Hematopoietic multipotent progenitor cell treated with erythropoietin and hydrocortisone succinate and interleukin-3 and kit ligand, for 15 days (in vitro differentiated cells): ENCODE measurements at places on chromosomes 1 and 21.

DNA sequence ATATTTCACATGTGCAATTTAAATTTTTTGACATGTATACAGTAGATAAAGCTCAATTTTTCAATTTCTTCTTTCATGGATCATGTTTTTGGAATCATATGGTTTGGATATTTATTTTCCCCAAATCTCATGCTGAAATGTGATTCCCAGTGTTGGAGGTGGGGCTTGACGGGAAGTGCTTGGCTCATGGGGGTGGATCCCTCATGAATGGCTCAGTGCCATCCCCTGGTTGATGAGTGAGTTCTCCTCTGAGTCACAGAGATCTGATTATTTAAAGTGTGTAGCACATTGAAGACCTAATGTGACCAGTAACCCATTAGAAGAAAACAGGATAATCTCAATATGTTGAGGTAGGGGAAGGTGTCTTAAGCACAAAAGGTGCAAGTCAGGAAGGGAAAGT, 9.1 kb upstream of the IFI16 start:
- DNase-seq, result no peak

- DNase-seq, result no peak
These were observed 140.8 kb upstream of the FGGY start for GRCh38 chr1:59156051-59156450.

DNA sequence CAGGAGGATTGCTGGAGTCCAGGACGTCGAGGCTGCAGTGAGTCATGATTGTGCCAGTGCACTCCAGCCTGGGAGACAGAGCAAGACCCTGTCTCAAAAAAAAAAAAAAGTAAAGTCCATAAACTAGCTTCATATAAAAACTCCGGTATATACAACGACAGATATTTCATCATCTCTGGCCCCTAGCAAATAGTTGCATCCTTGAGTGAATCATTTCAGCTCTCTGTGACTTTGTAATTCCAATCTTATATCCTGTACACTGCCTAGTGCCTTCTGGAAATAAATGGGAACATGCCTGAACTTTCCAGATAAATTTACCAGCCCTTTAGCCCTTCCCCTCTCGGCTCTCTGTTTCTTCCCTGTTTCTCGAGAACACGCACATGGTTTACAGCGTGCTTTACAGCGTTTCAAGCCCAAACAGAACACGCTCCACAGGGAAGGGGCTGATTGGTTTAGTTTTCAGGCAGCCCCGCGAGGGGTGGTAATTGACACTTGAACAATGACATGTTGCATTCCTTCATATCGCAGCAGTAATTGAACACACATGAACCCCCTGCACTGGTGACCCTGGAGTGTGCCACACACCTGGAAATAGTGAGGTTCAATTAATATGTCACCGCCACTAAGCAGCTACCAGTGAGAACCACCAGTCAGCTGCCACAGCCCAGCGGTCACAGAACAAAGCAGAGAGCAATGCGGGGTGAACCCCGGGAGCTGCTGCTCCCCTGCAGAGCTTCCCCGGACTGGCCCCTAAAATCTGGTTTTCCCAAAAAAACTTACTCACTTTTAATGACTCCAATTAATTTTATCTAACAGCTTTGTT, 35.7 kb upstream of the SIM2 start:
- no peak for DNase-seq

GRCh38 chr1:61397935-61398334, 315.6 kb downstream of the NFIA start:
- DNase-seq, result no peak

DNA sequence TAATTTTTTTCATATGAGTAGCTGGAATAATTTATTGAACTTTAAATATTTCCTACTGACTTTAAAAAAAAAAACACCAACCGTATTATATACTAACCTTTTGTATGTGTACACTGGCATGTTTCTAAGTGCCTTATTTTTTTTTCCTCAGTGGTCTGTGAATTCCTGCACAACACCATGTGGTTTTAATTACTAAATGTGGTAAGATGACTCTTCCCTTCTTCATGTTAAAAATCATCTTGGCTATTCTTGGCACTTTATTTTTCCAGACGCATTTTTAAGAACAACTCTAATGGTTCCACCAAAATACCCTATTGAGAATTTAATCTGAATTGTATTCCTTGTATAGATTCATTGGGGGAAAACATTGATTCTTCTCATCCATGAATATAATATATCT, 28.4 kb downstream of the PPP2R5A start:
- DNase-seq, result no peak

- DNase-seq, result no peak
These were observed 69.5 kb downstream of the UBE2T start for GRCh38 chr1:202272103-202272845.
